GM12891 (cell line): ENCODE measurements at places on chromosomes 1 and 21.

DNA sequence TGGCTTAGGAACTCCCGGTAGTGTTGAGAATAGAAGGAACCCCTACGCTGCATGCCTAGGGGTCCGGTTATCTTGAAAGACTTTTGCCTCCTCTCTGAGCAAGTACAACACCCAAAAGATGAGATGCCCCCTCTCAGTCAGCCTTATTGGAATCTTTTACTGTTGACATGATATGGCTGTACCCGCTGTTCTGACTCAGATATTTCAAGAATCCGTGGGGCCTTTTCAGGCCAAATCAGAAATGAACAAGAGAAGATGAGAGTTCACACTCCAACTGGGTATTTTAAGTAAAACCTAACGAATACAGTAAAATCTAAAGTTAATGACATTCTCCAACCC lies 164.2 kb downstream of the PPIAL4G start:
- no peak for DNase-seq

- no peak for DNase-seq
Measured at GRCh38 chr1:219460896-219461815, 151.7 kb downstream of the ZC3H11B start.

- DNase-seq, result no peak
Measured at GRCh38 chr21:17105932-17106331, 406.9 kb upstream of the CXADR start.

GRCh38 chr21:42671778-42672593 lies 18.6 kb downstream of the PDE9A start:
- DNase-seq, result no peak

DNA sequence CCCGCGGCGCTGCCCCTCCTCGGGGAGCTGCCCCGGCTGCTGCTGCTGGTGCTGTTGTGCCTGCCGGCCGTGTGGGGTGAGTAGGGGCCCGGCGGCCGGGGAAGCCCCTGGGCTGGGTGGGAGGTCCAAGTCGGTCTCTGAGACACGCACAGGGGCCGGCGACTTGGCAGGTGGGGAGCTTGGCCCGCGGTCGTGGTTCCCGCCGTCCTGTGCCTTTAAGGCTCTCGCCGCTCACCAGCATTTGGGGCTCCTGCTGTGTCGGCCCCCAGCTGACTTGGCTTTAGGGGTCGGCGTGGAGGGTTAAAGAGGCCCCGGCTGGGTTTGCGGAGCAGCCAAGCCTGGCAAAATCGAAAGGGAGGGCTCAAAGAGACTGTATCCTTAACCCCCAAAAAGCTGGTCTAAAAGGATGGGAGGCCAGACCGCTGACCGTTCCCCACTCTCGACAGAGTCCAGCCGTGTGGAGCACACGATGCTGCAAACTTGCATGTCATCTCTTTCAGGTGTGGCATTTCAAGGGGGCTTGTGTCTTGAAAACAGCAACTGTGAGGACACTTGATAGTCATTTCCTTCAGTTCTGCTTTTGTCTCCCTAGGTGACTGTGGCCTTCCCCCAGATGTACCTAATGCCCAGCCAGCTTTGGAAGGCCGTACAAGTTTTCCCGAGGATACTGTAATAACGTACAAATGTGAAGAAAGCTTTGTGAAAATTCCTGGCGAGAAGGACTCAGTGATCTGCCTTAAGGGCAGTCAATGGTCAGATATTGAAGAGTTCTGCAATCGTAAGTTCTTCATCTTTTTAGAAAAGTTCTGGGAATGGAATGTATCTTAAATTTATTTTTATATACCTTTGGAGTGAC lies 540 bp downstream of the CD55 start:
- DNase-seq, result no peak
